H9 (cell line): ENCODE measurements at places on chromosomes 7 and 10. TPM values are rescaled to one million over a fixed set of nuclear protein-coding genes. Genes with fewer than 3 reads are reported as not detected.
A peak's percentile ranks its signal among the peaks of the same experiment; 100 is the strongest.

The SPDYE11 gene
- not detected in 2 replicates for total RNA-seq

The FRAT1 gene
- 7.3 and 8.1 TPM in 2 replicates for total RNA-seq

The TSPAN12 gene
- total RNA-seq, result 6.6 and 8.7 TPM in 2 replicates

The ZNF789 gene
- total RNA-seq, result 14.0 and 15.1 TPM in 2 replicates

The CLDN4 gene
- 15.5 and 15.6 TPM in 2 replicates for total RNA-seq

The PRLHR gene
- not detected in 2 replicates for total RNA-seq

The RBM17 gene
- total RNA-seq, result 123 and 124 TPM in 2 replicates

The APBB1IP gene
- total RNA-seq, result not detected in 2 replicates

The ELAPOR2 gene
- 36.8 and 39.0 TPM in 2 replicates for total RNA-seq

DNA sequence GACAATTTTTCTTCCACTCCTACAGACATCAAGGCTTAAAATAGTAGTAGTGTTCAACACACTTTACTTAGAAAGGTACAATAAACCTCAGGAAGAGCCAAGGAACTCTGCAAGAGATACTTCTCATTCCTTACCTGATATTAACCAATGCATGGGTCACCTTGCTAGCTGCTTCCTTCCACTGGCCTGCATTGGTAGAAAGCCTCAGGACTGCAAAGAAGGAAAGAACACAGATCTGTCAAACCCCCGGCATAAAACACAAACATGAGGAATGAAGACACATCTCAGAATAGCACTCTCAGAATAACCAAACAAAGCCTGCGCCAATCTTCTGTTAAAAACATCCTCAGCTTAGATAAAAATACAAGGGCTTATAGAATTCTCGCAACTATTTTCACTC, 96.1 kb upstream of the KCNIP2 start:
- H3K4me1 ChIP-seq, result no peaks in the 10 kb centered on the region
- no peak overlapping the region for H3K27ac ChIP-seq
- no peak overlapping the region for H3K4me3 ChIP-seq
- no peak for DNase-seq

GRCh38 chr10:282294-283139, 147.3 kb downstream of the ZMYND11 start:
- no peaks in the 10 kb centered on the region for H3K27me3 ChIP-seq
- peaks cover 10% of the 10 kb centered on the region for H3K36me3 ChIP-seq
- DNase-seq, result no peak
- H3K27ac ChIP-seq, result no peak overlapping the region
- H3K4me1 ChIP-seq, result peaks cover 2% of the 10 kb centered on the region; the same call in 1 of the 2 replicates
- H3K4me3 ChIP-seq, result no peak overlapping the region

DNA sequence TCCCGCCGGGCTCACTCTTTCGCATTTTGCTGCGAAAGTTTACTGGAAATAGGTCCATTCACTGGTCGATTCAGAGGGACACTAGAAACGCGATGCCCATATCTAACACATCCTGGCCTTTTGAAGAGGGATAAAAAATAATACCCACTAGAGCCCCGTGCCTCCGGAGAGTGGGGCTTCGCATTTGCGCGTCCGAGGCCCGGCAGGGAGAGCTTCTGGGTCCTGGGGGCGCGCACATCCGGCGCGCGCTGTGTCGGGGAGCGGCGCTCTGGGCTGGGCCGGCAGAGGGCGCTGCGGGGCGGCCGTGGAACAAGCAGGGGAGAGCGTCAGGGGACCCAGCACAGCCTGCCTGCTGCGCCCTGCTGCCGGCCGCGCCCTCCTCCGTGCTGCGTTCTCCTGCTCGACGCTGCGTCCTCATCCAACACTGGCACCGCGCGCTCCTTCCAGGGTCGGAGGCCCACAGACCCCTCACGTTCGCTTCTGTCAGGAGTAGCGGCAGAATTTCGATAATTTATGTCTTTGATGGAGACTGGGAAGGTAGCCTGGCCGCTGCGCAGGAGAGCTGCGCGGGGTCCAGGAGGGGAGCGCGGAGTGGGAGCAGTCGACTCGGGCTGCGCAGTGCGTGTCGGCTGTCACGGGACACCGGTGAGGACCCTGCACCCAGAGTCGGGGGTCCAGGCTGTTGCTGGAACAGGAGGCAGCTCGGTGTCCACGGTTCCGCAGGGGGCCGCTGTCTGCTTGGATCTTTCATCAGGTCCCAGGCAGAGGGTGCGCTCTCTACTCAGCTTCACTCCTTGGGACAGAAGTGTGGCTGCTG, 41.5 kb upstream of the ZNF32 start:
- no peak overlapping the region for H3K27ac ChIP-seq
- peak overlapping the region; percentile 77 for H3K4me3 ChIP-seq
- DNase-seq, result peak; percentile 84

GRCh38 chr10:133335246-133336117, 1.2 kb downstream of the CALY start:
- H3K4me3 ChIP-seq, result peak overlapping the region; percentile 36
- H3K27me3 ChIP-seq, result peaks cover 44% of the 10 kb centered on the region
- DNase-seq, result peak; percentile 65

GRCh38 chr7:102469972-102470825, 5.4 kb downstream of the LRWD1 start:
- no peaks in the 10 kb centered on the region for H3K4me1 ChIP-seq
- H3K27ac ChIP-seq, result no peak overlapping the region
- H3K27me3 ChIP-seq, result no peaks in the 10 kb centered on the region
- peaks cover 31% of the 10 kb centered on the region for H3K36me3 ChIP-seq
- DNase-seq, result no peak

- H3K4me3 ChIP-seq, result no peak overlapping the region
- no peaks in the 10 kb centered on the region for H3K27me3 ChIP-seq
- H3K27ac ChIP-seq, result no peak overlapping the region
- H3K4me1 ChIP-seq, result no peaks in the 10 kb centered on the region
Observed at GRCh38 chr7:1508277-1508758, 4.1 kb upstream of the INTS1 start.

GRCh38 chr7:106369352-106369751, 84.6 kb upstream of the NAMPT start:
- DNase-seq, result no peak
- no peak overlapping the region for H3K27ac ChIP-seq
- no peak overlapping the region for H3K4me3 ChIP-seq
- no peaks in the 10 kb centered on the region for H3K36me3 ChIP-seq
- H3K27me3 ChIP-seq, result no peaks in the 10 kb centered on the region

DNA sequence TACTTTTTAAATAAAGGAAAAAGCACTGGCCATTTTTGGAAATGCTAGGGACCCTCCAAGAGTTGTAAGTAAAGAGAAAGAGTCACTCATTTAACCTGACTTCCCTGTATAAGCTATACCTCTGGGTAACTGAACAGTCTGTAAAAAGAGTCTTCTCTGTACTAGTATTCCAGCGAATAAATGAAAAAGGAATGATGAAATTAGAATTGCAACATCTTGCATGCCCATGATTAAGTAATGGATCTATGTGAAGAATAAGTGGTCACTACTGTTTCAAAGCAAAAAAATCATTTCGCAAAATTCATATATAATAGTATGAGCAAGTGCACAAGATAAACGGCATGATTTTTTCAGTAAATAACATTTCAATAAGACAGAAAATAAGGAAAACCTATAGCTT, 116.8 kb downstream of the ZFAND4 start:
- H3K36me3 ChIP-seq, result peaks cover 15% of the 10 kb centered on the region
- peaks cover 2% of the 10 kb centered on the region; the same call in 1 of the 2 replicates for H3K4me1 ChIP-seq
- H3K4me3 ChIP-seq, result no peak overlapping the region
- no peak for DNase-seq
- no peak overlapping the region for H3K27ac ChIP-seq

DNA sequence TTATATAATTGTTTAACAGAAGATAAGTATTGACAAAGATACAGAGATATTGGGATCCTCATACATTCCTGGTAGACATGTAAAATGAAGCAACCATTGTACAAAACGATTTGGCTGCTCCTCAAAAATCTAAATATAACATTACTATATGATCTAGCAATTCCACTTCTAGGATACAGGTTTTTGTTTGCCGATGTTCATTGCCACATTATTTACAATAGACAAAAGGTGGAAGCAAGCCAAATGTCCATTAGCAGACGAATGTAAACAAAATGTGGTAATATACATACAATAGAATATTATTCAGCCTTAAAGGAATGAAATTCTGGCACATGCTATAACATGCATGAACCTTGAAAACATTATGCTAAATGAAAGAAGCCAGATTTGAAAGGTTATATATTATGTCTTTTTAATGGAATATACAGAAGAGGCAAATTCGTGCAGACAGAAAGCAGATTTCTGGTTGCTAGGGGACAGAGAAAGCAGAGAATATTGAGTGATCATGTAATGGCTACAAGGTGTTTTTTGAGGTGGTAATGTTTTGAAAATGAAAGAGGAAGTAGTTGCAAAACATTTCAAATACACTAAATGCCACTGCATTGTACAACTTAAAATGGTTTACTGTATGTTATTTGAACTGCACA, 44.9 kb downstream of the POLR1F start:
- H3K4me3 ChIP-seq, result no peak overlapping the region
- no peaks in the 10 kb centered on the region for H3K27me3 ChIP-seq
- no peak overlapping the region for H3K27ac ChIP-seq
- H3K4me1 ChIP-seq, result no peaks in the 10 kb centered on the region
- H3K36me3 ChIP-seq, result no peaks in the 10 kb centered on the region

GRCh38 chr10:77188521-77188920, 449.1 kb downstream of the KCNMA1 start:
- H3K4me3 ChIP-seq, result no peak overlapping the region
- H3K27me3 ChIP-seq, result no peaks in the 10 kb centered on the region; the same call in 1 of the 2 replicates
- no peaks in the 10 kb centered on the region; the same call in 1 of the 2 replicates for H3K4me1 ChIP-seq
- no peak for DNase-seq
- no peaks in the 10 kb centered on the region for H3K36me3 ChIP-seq

GRCh38 chr7:104979167-104979841, 34.7 kb upstream of the KMT2E start:
- DNase-seq, result peak; percentile 43
- H3K36me3 ChIP-seq, result no peaks in the 10 kb centered on the region
- peak overlapping the region; percentile 73 for H3K4me3 ChIP-seq
- H3K27me3 ChIP-seq, result no peaks in the 10 kb centered on the region
- peak overlapping the region; percentile 54 for H3K27ac ChIP-seq

DNA sequence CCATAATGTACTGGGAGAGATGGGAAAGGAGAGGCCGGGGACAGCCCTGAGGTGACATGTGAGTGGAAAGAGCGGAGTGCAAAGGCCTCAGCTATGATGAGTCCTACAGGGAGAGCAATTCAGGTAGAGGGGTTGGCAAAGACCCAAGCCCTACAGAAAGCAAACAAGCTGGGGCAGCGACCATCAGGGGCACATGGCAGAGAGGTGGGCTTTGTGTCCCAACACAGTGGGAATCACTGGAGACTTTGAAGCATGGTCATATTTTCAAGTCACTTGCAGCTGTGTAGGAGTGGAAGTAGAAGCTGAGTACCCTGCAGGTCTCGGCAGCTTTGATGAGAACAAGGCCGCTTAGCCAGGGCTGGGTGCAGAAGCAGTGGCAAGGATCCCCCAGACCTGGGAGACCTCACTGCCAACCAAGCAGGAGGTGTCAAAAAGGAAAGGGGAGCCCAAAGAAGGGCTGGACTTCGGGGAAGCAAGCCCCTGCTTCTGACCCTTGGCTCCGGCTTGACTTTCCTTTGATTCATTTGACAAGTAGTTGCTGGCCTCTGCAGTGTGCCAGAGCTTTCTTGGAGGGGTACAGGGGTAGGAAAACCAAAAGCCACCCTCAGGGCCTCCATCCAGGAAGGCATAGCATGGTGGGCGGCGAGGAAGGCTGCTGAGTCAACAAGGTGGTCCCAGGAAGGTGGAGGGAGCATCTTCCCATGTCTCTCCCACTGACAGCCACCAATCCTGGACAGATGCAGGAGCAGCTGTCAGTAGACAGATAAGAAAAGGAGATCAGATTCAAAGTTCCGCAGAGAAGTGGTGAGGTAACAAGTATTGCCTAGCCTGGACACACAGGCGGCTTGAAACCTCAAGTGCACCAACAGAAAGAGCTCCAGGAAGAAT, 1.9 kb upstream of the PGAM2 start:
- no peak overlapping the region for H3K27ac ChIP-seq
- no peaks in the 10 kb centered on the region for H3K27me3 ChIP-seq
- peaks cover 10% of the 10 kb centered on the region; the same call in 1 of the 2 replicates for H3K4me1 ChIP-seq
- H3K4me3 ChIP-seq, result no peak overlapping the region

- no peak for DNase-seq
- no peaks in the 10 kb centered on the region for H3K36me3 ChIP-seq
- no peak overlapping the region for H3K4me3 ChIP-seq
- no peak overlapping the region for H3K27ac ChIP-seq
- H3K4me1 ChIP-seq, result no peaks in the 10 kb centered on the region
Observed at GRCh38 chr7:93212881-93213280, 13.4 kb downstream of the HEPACAM2 start.

DNA sequence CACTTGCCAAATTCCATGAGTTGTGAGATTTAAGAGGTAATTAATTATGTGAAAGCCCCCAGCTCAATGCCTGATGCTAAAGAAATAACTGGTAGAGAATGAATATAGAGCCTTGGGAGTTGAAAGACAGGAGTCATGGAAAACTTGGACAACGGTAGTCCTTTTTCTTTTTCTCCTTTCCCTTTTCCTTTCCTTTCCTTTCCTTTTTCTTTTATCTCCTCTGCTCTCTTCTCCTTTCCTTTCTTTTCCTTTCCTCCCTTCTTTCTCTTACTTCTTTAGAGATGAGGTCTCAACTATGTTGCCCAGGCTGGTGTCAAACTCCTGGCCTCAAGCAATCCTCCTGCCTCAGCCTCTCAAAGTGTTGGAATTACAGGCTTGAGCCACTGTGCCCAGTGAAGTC, 7.9 kb upstream of the TSPAN15 start:
- H3K27me3 ChIP-seq, result no peaks in the 10 kb centered on the region; the same call in 1 of the 2 replicates
- H3K27ac ChIP-seq, result no peak overlapping the region
- H3K4me3 ChIP-seq, result no peak overlapping the region
- DNase-seq, result no peak
- no peaks in the 10 kb centered on the region for H3K36me3 ChIP-seq

- no peak for DNase-seq
- H3K36me3 ChIP-seq, result no peaks in the 10 kb centered on the region
- H3K27me3 ChIP-seq, result no peaks in the 10 kb centered on the region
- no peak overlapping the region for H3K27ac ChIP-seq
- H3K4me3 ChIP-seq, result no peak overlapping the region
Observed at GRCh38 chr7:91832493-91833045, 47.9 kb downstream of the MTERF1 start.

DNA sequence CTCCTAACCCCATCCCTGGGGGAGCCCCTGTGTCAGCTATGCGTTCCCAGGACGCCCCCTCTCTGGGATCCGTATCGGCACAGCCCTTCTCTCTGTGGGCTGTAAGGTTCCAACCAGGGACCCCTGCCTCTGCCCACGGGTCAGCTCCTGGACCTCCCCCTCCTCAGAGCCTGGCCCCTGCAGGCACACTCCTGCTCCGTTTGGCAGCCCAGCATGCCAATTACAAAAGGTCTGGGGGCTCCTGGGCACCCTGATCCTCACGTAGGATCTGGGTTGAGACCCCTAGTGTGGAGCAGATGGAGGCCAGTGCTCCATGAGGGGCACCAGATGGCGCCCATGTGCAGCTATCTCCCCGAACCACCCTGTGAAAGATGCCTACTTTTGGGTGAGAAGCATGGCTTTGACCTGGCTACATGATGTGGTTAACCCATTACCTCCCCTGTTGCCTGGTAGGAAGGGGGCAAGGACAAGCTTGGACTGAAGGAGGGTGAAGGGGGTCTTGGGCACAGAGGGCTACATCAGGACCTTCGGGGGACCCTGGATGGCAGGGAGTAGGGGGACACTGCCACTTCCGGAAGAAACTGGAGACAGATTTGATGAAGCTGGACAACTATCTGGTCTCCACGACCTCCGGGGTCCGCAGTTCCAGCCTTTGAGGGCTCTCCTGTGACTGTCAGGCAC, 9.0 kb downstream of the TACR2 start:
- DNase-seq, result peak; percentile 62
- no peaks in the 10 kb centered on the region; the same call in 1 of the 2 replicates for H3K4me1 ChIP-seq
- no peak overlapping the region for H3K27ac ChIP-seq
- H3K36me3 ChIP-seq, result no peaks in the 10 kb centered on the region
